ENCODE measurements at places on chromosomes 3 and 15. TPM values are rescaled to one million over a fixed set of nuclear protein-coding genes. Genes with fewer than 3 reads are reported as not detected.

GRCh38 chr3:148757238-148758215 is 59.8 kb downstream of the AGTR1 start:
- peak; percentile 62 for DNase-seq

The SLC24A5 gene
- polyA plus RNA-seq = not detected

DNA sequence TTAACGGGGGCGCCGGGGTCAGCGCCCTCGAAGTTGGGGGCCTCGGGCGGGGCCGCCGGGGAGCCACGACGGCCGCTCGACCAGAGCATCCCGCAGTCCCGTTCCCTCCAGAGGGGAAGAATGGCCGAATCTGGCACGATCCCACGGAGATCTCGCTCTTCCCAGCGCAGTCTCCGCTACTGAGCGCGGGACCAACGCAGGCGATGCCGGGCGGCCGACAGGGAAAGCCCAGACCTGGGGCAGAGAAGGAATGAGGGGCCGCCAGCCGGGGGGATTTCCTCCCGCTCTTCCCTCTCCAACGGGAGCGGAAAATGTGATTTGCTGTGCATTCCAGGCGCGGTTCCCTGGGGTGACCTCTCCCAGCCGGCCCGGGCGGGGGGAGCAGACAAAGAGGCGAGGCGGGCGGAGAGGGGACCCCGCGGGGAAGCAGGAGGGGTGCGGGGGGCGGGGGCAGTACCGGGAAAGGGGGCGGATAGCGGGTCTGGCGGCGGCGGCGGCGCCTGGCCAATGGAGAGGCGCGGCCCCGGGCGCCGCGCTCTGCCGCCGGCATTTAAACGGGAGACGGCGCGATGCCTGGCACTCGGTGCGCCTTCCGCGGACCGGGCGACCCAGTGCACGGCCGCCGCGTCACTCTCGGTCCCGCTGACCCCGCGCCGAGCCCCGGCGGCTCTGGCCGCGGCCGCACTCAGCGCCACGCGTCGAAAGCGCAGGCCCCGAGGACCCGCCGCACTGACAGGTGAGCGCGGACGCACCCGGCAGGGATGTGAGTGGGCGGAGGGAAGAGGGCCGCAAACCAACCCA is at the start of gene GREM1:
TSS of gene GREM1 (plus strand) at position 579 of the 801 bp plus-strand sequence. CDS start 12,687 bp downstream, outside the sequence.
- DNase-seq = peak; percentile 32

DNA sequence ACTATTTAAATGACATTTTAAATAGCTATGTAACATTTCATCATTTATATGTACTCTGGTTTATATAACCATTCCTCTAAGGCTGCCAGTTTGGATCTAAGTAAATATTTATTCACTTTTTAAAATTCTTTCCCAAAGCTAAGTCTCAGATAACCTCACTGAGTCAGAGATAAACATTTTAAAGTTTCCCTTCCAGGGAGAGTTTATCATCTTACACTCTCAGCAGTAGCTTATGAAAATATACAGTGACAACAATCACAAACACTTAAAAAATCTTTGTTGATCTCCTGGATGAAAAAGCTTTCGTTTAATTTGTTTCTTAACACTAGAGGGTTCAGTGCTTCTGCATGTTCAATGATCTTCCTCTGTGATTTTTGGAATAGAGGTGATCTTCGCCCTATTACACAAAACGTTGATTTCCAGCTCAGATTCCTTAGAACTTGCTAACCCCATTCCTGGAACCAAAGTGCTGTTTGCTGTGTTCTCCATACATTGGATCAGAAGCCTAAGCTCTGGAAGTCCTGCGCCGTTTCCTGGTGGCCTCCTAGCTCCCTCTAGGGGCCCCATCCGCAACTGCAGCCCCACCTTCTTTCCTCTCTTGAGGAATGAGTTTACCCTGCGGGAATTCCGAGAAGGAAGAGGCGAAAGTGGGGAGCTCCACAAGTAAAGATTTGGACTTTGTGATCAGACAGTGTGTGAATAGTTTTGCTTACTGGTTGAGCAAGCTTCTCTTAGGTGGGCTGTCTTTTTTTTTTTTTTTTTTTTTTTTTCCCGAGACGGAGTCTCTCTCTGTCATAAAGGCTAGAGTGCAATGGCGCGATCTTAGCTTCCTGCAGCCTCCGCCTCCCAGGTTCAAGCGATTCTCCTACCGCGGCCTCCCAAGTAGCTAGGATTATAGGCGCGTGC is 29.3 kb upstream of the SACM1L start:
- peak; percentile 71 for DNase-seq

- DNase-seq = no peak
Measured at GRCh38 chr3:30548600-30548999, 57.8 kb upstream of the TGFBR2 start.

DNA sequence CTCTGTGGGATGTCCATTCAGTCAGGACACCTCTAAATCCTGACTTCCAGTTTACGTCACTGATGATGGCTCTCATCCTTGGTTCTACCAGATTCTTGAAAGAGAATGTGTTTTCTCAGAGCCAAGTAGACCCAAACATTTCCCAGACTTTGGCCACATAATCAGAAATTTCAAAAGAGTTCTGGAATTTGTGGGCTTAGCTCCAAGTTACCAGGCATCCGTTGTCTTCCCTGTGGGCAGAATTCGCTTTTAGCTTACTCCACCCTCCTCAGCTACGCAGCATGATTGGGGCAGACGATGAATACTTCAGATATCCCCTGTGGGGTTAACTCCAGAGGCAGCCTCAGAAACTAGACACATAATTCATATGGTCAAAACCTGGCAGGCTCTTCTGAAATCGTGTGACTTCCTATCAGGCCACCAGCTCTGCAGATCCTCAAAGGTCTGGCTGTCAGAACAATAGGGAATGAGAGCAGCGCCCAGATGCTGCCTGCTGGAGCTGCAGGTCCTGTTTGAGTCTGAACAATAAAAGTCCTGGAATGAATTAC is 30.6 kb downstream of the CRTC3 start:
- DNase-seq = no peak

The ZPLD1 gene
- polyA plus RNA-seq = not detected

DNA sequence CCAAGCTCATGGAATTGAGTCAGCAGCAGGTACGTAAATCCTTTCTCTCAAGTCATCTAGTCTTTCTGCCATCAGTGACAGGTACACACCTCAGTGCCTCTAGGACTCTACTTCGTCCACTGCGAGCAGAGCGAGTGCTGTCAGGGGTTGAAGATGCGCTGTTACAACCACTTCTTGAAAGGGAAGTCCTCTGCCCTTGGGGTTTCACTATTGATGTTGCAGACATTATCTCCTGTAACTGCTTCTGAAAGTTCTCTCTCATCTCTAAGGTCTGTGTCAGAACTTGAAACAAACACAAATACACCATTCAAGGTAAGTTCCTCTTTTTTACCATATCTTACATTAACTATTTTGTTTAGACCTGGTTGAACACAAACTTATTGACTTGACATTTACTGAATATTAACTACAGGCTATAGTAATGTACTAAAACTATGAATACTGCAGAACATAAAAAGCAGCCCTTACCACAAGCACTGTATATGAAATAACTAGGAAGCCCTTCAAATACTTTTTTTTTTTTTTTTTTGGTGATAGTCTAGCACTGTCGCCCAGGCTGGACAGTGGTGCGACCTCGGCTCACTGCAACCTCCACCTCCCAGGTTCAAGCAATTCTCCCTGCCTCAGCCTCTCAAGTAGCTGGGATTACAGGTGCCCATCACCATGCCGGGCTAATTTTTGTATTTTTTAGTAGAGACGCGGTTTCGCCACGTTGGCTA is 41.5 kb downstream of the TOPBP1 start:
- no peak for DNase-seq

The RETNLB gene
- polyA plus RNA-seq = not detected

DNA sequence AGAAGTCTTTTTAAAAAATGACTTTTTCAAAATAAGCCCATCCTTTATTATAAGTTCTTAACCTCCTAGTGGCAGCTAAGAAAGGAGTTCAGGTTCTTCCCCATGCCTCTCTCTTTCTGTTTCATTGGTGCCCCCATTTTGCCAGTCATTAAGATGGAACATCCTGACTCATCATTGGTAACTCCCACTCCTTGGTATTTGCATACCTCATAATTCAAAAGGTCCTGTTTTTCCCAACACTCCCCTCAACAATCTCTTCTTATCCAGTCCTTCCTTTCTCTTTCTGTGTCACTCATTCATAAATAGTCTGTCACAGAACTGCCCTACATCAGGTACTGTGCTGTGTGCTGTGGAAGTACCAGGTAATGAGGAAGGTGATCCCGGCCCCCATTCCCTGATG is 394.0 kb downstream of the FOXP1 start:
- no peak for DNase-seq

The TM4SF1 gene
- 41.2 TPM for polyA plus RNA-seq

The KY gene
- polyA plus RNA-seq = 0.44 TPM

The LCTL gene
- 0.24 TPM for polyA plus RNA-seq

DNA sequence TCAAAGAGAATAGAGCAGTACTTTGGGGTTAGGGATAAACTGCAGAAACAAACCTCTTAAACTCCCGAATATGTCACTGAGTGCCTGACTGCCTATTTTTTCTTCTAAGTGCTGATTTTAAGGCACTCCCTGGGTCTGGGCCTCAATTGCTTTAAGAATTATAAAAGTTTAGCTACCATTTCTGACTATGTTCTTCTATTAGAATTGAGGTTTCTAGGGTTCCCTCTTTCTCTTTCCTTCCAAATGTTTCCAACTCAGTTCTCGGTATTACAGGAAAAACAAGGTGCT is 28.9 kb downstream of the PLS1 start:
- no peak for DNase-seq

DNA sequence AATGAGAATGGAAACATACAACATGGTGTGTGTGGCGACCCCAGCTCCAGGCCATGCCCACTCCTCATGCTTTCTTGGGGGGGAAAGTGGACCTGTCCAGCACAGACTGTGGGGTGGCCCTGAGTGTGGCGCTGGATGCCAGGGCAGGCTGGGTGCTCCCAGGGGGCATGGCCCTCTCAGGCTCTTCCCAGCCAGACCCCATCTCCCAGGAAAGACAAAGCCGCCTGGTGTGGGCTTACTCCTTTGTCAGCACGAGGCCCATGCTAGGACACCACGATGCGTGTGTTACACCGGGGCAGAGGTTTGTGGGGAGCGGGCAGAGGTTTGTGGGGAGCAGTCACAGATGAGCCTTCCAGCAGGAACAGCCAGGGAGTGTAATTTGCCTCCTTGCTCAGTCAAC is 68.5 kb downstream of the ABTB1 start:
- DNase-seq = no peak

- DNase-seq = no peak
Measured at GRCh38 chr3:17852217-17852616, 109.8 kb upstream of the TBC1D5 start.

DNA sequence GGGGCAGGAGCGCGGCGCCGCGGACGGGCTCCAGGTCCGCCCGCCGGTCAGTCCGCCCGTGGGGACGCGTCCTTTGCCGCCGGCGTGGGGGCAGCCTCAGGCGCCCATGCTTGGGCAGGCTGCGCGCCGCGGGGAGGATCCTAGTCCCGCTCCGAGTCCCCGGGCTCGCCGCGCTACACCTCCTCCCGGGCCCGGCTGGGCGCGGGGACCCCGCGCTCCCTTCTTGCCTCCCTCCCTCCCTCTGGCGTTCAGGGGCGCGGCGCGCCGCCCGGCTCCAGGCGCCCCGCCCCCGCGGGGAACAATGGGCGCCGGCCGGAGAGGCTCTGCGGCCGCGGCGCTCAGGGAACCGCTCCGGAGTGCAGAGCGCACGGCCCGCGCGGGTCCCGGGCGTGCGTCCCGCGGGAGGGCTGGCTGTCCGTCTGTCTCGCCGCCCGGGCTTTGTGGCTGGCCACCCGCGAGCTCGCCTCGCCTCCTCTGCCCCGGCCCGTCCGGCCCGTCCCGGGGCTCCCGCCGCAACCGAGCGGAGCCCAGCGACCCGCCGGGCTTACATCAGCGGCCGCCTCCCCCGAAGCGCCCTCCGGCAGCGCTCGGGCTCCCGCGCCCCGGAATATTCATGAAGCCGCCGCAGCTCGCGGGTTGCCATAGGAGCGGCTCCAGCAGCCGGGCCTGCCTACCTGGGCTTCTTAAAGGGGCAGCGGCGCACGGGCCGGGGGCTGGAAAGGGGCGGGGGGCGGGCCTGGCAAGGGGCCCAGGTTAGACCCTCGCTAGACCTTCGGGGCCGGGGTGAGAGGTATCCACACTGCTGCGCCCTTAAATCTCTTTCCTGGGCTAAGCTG is at the start of gene HCN4:
TSS of gene HCN4 (minus strand) at position 658 of the 836 bp plus-strand sequence. CDS start 688 bp downstream, outside the sequence.
- peak; percentile 82 for DNase-seq

The SPATA12 gene
- not detected for polyA plus RNA-seq

Measured in brain (organoid and tissue), 16 donors.